ENCODE measurements at places on chromosomes 12 and 14.

DNA sequence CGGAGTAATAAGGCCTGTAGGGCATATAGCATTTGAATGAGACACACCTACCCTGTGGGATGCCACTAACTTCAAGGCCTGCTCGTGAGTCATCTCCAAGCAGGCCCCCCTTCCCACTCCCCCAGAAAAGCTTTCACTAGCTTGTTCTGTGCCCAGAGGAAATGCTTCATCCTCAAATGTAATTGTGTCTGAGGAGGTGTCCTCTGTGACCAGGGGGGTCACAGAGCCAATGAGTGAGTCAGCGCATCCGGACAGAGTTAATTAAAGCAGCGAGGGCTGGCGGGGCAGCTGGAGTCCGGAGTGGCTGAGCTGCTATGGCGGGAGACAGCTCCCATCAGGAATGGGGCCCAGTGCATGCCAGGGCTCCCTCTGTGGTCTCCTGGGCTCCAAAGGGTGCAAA lies 27.0 kb upstream of the ESRRB start:
- DNase-seq = no peak

DNA sequence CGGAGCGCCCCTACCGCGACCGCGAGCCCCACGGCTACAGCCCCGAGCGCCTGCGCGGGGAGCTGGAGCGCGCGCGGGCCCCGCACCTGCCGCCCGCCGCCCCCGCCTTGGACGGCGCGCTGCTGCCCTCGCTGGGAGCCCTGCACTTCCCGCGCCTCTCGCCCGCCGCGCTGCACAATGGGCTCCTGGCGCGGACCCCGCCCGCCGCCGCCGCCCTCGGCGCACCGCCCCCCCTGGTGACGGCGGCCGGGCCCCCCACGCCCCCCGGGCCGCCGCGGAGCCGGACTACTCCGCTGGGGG lies 27.0 kb downstream of the LRCOL1 start:
- no peak for DNase-seq

DNA sequence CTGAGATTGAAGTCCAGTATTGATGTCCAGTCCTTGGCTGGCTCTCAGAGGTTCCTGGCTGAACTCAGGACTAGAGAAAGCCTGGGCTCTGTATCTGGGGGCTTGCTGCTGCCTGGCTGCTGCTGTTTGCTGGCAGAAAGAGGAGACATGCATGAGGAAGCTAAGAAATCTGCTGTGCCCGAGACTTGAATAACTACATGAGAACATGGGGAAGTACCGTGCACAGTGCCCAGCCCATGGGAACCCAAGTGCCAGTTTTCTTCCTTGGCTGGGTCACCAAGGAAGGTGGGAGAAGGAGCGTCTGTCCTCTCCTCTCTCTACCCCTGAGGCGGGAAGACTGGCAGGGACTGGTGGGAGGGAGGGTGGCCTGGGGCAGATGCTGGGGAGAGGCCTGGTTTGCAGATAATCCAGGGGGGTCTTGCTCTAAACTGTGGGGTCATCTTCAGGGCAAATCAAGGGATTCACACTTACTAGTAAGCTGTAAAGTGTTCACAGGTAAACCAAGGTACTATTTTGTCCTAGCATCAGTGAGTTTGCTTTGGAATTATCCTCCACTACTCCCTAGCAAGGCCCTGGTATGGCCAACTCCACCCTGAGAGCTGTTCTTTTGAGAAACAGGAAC lies 13.8 kb upstream of the ZFP36L1 start:
- no peak for DNase-seq

GRCh38 chr12:75724928-75725312 lies 213.5 kb upstream of the KRR1 start:
- no peak for DNase-seq

DNA sequence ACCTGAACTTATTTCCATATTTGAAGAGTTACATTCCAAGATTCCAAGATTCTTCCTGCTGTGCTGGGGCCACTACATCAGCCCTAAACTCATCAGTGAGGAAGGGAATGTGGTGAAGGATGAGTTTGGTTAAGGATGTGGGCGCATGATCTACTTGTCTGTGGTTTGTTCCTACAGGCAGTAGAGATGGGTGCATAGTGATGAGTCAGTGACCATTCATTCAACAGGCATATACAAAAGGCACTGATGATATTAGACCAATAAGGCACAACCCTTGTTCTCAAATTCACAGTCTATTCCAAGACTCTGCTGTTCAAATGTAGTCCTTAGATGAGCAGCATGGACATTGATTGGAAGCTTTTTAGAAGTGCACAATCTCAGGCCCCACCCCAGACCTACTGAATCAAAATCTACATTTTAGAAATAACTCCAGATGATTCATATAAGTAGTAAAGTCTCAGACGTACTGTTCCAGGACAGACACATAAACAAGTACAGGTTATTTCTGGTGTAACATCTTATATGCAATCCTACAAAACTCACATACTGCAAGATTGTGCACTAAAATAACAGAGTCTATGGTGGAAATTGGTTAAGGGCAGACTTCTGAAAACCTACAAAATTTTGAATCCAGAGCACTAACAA lies 47.7 kb upstream of the MAP3K9 start:
- DNase-seq = no peak

DNA sequence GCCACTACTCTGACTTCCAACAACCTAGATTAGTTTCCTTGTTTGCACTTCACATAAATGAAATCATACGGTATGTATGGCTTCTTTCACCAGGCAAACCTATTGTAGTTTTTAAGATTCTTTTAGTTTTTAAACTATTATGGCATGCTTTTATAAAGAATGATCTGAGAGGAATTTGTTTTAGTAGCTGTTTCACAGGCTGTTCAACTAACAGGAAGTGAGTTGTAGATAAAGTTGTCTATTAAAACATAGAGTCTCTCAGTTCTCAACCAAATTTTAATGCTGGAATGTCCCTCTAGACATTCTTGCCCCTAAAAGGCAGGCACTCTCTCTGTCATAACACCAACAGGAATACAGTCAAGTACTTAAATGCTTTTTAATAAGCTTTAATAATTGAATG lies 102.7 kb upstream of the DACT1 start:
- DNase-seq = no peak

DNA sequence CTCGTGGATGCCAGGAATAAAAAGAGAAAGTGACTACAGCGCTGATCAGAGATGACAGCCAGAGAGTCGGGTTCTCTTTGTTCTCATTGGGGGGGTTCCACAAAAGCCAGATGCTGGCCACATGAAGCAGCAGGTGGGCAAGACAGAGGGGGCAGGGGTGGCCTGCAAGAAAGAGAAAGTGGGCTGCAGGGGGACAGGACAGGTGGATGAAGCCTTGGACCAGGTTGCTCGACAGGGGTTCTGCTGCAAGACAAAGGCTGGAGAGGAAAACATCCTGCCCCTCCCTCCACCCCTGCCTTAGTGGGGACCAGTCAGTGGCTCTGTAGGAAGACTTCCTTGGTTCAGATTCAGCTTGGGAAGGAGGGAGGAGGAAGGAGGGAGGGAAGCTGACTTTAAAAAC lies 126.2 kb downstream of the KSR2 start:
- no peak for DNase-seq

DNA sequence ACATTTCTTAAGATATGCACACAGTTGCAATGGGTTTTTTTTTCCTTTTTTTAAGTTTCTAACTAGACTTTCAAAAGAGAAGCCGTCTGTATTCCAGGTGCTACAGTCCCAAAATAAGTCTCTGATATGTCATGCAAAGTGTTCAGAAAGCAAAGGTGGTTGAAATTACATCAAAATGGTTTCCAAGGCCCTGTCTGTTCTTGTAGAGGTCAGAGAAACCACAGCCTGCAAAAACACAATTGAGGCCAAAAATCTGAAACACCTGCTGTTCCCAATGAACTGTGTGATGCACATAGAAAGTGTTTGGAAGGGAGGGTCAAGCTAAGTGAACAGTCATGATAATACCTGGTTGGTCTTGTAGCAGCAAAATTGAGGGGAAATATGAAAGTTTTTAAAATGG lies 91.0 kb downstream of the VRK1 start:
- DNase-seq = no peak

DNA sequence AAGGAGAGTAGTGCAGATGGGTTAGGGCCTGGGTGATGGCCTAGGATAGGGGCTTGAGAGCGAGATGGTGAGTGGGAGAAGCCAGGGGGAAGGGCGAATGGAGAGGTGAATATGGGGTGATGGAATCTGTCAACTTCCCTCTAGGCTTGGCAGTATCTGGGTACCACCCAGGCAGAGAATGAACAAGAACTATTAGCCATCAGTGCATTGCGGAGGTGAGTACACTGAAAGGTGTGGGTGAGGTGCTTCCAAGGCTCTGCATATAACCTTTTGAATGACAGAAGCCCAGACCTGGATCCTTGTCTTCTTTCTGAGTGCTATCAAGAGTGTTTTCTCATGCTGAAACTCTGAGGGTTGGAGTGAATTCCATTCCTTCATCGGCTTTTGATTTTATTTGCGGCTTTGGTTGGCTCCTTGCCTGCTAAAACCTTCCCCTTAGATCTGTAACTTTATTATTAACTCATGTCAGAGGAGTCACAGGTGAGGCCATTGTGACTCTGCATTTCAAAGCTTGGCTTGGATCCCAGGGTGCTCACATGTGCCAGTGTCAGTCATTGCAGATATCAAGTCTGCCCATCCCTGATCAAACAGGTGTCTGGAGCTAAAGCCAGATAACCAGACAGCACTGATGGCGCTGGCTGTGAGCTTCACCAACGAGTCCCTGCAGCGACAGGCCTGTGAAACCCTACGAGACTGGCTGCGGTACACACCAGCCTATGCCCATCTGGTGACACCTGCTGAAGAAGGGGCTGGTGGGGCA lies 18.6 kb downstream of the PEX5 start:
- no peak for DNase-seq

GRCh38 chr14:92400579-92401444 lies 77.8 kb downstream of the SLC24A4 start:
- DNase-seq = no peak

GRCh38 chr12:127060933-127061332 lies 1206.0 kb upstream of the TMEM132C start:
- DNase-seq = no peak

- no peak for DNase-seq
Measured at GRCh38 chr12:49706351-49707127, 666 bp downstream of the FMNL3 start.

GRCh38 chr12:16675438-16675837 lies 69.5 kb upstream of the LMO3 start:
- no peak for DNase-seq

DNA sequence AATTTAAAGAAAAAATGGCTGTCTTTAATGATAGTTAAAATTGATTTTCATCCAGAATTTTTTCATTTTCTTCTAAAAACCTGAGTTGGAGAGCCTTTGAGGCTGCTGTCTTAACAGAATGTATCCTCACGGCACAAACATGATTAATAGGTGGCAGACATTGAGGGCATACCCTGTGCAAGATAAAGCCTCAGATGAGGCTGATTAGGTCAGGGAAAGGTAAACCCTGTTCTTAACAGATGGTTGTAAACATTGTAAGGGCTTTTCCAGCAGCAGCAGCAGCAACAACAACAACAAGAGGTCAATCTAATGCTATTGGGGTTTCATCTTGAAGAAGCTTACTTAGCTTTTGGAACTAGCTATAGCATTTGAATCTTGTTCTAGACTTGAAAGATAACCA lies 17.4 kb downstream of the GNG2 start:
- DNase-seq = no peak

DNA sequence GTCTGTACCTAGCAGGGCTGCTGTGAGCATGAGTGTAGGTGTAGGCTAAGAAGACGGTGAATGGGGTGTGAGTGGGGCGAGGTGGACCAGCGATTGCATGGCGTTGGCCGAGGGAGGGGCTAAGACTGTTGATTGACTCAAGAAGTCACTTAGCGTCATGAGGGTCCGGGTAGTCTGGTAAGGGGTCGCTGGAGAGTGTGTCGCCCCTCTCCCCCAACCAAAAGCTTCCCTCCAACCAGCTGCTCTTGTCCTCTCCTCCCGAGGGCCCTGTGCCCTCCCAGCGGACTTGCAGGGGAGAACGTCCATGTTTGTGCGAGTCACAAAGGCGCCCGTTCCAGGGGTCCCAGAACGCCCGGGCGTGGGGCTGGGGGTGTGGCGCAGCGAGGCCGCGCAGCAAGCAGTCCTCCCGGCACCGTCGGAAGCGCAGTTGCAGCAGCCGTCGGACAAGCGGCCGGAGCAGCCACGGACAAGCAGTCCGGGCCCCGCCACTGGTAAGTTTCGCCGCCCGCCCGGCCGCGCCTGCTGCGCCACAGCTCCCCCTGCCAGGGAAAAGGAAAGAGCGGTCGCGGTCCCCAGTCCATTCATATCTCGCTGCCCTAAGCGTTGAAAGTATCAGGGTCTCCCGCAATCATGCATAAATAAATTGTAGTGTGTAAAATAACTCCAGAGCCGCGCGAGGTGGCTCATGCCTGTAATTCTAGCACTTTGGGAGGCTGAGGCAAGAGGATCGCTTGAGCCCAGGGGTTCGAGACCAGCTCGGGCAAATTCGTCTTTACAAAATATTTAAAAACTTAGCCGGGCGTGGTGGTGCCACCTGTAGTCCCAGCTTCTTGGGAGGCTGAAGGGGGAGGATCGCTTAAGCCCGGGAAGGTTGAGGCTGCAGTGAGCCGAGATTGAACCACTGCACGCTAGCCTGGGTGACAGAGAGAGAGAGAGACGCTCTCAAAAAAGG lies at the start of gene CCDC63:
Gene CCDC63 (plus strand): TSS at position 373 of the 952 bp plus-strand sequence. CDS start 5,968 bp downstream, outside the sequence.
- DNase-seq = no peak

- no peak for DNase-seq
Measured at GRCh38 chr12:84408936-84409335, 503.7 kb downstream of the SLC6A15 start.

GRCh38 chr14:72790887-72791566 lies 102.9 kb downstream of the DPF3 start:
- no peak for DNase-seq

DNA sequence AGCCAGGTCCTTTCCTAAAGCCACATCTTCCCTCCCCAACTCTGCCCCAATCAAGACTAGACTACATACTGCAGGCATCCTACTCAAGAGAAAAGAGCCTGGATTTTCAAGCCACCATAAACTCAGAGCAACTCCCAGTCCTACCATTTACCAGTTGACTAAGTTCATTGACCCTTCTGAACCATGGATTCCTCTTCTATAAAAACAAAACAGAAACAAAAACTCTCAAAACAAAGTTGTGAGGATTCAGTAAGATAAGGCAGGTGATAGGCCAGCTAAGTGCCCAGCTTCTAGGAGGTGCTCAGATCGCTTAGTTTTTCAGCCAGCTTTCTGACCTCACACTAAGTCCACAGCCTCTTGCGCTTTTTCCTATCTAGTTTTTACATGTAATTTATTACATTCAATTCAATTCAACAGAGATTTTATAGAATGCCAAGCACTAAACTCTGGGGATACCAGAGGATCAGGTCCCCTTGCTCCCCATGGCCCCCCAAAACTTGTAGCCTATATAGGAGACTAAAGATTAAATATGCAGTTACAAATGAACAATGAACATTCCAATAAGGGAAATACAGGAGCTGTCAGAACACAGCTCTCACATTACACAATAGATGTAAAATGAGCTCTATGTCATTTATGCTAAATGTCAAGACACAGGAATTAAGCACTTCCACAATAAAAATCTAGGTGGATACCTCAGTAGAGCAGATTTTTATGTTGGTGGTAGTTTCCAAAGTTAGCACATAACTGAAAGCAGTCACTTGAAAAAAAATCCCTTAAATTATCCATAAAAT lies 104.5 kb upstream of the EGLN3 start:
- DNase-seq = no peak

GRCh38 chr14:90191154-90191553 lies 65.2 kb upstream of the PSMC1 start:
- no peak for DNase-seq

GRCh38 chr12:66163289-66163688 lies 6.5 kb downstream of the TMBIM4 start:
- no peak for DNase-seq

Data from activated CD4-positive, alpha-beta T cell treated with anti-CD3 and anti-CD28 coated beads for 24 hours (primary cell).